ENCODE measurements at places on chromosomes 7 and 10. TPM values are rescaled to one million over a fixed set of nuclear protein-coding genes. Genes with fewer than 3 reads are reported as not detected.

EBLN1 gene
- not detected for total RNA-seq

LBX1 gene
- total RNA-seq, result 13.7 TPM

ASAH2 gene
- total RNA-seq, result 1.7 TPM

- no peaks in the 10 kb centered on the region for H3K36me3 ChIP-seq
- DNase-seq, result no peak
- H3K27me3 ChIP-seq, result no peaks in the 10 kb centered on the region
- no peak overlapping the region for H3K4me3 ChIP-seq
These were observed 346.5 kb upstream of the NPVF start for GRCh38 chr7:25574828-25575227.

GRCh38 chr7:128351296-128352152, 7.8 kb upstream of the RBM28 start:
- H3K27ac ChIP-seq, result no peak overlapping the region
- no peaks in the 10 kb centered on the region for H3K27me3 ChIP-seq
- no peaks in the 10 kb centered on the region for H3K36me3 ChIP-seq
- no peak overlapping the region for H3K4me3 ChIP-seq

GRCh38 chr10:109956454-109957091, 33.3 kb upstream of the XPNPEP1 start:
- H3K27ac ChIP-seq, result no peak overlapping the region
- no peaks in the 10 kb centered on the region for H3K36me3 ChIP-seq

GRCh38 chr10:100713049-100713858, 32.1 kb upstream of the PAX2 start:
- no peaks in the 10 kb centered on the region for H3K36me3 ChIP-seq
- peaks cover 36% of the 10 kb centered on the region for H3K27me3 ChIP-seq
- H3K4me3 ChIP-seq, result no peak overlapping the region
- H3K27ac ChIP-seq, result no peak overlapping the region
- DNase-seq, result no peak
- H3K4me1 ChIP-seq, result peaks cover 4% of the 10 kb centered on the region

DNA sequence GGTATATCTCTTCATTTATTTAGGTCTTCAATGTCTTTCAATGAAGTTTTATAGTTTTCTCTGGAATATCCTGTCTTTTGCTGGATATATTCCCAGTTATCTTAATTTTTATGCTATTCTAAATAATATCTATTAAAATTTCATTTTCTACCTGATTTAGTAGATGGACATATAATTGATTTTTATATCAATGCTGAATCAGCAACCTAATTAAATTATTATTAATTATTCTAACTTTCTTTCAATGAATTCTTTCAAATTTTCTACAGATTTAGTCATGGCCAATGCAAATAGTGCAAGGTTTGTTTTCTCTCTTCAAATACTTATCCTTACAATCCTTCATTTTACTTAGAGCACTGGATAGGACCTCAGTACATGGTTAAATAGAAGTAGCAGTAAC, 56.8 kb downstream of the DENND11 start:
- no peaks in the 10 kb centered on the region for H3K4me1 ChIP-seq
- H3K36me3 ChIP-seq, result peaks cover 24% of the 10 kb centered on the region
- DNase-seq, result no peak
- no peak overlapping the region for H3K27ac ChIP-seq
